ENCODE measurements at places on chromosomes 5 and 9.

DNA sequence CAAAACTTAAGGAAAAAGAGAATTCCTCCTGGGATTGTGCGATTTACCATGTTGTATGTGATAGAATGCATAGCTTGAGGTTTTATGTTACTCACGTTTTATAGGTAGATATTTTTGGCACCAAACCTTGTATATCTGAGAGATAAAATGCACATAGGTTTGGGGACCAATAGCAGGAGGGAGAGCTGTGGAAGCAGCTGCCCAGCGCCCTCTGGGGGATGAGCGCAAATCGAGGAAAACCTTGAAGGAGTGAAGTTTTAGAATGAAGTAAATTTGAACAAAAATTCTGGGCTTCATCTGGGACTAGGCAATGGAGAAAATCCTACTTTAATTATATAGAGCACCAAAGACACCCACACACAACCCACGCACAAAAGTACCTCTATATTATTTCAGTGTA, 197.0 kb downstream of the ADCY2 start:
- DNase-seq, result no peak

DNA sequence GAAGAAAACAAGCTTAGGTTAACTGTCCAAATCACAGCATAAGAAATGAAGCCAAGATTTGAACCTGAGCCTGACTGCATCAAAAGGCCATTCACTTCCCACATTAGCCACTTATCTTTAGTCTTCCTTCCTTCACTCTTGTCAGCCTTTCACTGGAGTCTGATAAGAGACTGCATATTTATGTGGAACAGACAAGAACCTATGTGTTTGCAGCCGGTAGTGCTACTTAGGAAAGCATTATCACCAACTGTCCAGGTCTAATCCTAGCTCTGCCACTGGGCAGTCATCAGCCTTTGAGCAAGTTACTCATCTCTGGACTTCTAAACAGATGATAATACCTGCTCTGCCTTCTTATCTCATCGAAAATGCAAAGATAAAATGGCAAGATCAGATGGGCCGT, 12.1 kb upstream of the ATP6V0E1 start:
- DNase-seq, result no peak

- no peak for DNase-seq
These were observed 17.5 kb downstream of the OSTF1 start for GRCh38 chr9:75105841-75106240.

DNA sequence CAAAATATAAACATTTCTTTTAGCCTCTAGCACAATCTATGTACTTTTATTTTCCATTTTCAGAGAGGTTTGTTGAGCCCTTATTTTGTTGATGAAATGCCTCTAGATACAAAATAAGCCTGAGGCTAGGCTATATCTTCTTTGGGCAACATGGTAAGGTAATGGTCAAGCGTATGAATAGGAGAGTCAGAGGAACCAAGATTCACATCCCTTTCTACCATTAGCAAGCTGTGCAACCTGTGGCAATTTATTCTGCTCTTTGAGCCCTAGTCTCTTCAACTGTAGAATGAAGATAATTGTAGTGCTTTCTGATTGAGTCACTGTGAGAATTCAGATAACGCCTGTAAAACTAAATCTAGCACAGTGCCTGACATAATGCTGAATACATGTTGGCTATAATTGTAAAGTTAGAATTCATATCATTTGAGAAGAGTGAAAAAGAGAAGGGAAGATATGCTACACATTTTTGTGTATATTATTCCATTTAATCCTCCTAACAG, 412.5 kb downstream of the CCDC171 start:
- no peak for DNase-seq

GRCh38 chr9:129420721-129421120, 200.2 kb downstream of the C9orf50 start:
- no peak for DNase-seq

GRCh38 chr5:171571663-171572062, 152.2 kb downstream of the FGF18 start:
- peak; percentile 78 for DNase-seq

GRCh38 chr5:67244345-67244793, 47.8 kb upstream of the CD180 start:
- no peak for DNase-seq

- DNase-seq, result peak; percentile 28
These were observed 47.8 kb downstream of the KDM4C start for GRCh38 chr9:6805532-6805931.

GRCh38 chr5:175475248-175475647, 3.1 kb upstream of the SFXN1 start:
- DNase-seq, result no peak

DNA sequence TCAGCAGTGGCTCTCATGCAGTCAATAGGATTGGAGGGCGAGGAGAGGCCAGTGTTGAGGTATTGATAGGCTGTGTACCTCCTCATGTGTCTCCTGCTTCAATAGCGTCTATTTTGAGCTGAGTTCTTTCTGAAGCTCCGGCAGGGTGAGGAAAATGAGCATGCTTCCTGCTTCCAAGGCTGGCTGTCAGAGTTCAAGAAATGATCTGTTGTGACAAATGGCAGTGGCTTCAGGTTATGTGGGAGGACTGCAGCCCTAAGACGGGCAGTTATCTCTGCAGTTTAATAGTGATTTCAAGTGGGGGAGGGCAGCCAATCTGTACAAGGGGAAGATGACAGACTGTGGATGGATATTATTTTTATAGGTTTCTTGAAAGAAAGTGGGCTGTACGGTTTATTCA, 54.0 kb upstream of the CXCL14 start:
- no peak for DNase-seq

GRCh38 chr5:118681655-118682054, 306.7 kb downstream of the DTWD2 start:
- DNase-seq, result no peak
